Suppressor macrophage (primary cell): ENCODE measurements at places on chromosomes 11 and 22.

GRCh38 chr22:33350491-33350890, 292.3 kb upstream of the SYN3 start:
- no peak for DNase-seq

GRCh38 chr22:32880505-32880892, 79.0 kb downstream of the TIMP3 start:
- no peak for DNase-seq

DNA sequence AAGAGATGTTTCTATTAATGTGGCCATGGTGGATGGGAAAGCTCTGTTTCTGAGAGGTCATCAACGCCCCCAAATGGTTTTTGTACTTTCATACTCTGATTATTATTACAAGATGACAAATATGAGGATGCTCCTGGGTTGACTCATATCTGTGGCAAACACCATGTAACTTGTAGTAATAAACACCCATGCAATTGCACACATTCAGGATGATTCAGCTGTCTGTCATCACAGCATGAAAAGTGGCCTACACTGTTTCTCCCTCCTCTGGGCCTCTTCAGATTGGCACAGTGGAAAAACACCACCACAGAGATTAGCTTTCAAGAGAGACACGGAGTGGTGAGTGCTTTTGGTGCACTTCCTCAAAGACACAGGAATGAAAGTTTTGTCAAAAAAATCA, 85.4 kb downstream of the MTNR1B start:
- peak; percentile 65 for DNase-seq

DNA sequence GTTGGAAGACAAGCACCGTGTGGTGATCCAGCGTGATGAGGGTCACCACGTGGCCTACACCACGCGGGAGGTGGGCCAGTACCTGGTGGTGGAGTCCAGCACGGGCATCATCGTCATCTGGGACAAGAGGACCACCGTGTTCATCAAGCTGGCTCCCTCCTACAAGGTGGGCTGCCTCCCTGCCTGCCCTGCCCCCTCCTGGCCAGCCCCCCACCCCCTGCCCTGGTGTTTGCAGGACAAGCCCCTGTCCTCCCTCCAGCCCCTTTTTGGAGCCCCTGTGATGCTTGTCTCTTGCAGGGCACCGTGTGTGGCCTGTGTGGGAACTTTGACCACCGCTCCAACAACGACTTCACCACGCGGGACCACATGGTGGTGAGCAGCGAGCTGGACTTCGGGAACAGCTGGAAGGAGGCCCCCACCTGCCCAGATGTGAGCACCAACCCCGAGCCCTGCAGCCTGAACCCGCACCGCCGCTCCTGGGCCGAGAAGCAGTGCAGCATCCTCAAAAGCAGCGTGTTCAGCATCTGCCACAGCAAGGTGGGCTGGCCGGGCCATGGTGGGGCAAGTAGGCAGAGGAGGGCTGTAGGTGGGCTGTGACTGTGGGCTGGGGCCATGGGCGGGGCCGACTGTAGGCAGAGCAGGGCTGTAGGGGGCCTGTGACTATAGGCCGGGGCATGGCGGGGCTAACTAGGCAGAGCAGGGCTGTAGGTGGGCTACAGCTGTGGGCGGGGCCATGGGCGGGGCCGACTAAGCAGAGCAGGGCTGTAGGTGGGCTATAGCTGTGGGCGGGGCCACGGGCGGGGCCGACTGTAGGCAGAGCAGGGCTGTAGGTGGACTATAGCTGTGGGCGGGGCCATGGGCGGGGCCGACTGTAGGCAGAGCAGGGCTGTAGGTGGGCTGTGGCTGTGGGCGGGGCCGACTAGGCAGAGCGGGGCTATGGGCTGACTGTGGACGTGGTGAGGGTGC, 13.6 kb downstream of the MUC2 start:
- no peak for DNase-seq
